ENCODE measurements at places on chromosomes 11 and 22. TPM values are rescaled to one million over a fixed set of nuclear protein-coding genes. Genes with fewer than 3 reads are reported as not detected.

DNA sequence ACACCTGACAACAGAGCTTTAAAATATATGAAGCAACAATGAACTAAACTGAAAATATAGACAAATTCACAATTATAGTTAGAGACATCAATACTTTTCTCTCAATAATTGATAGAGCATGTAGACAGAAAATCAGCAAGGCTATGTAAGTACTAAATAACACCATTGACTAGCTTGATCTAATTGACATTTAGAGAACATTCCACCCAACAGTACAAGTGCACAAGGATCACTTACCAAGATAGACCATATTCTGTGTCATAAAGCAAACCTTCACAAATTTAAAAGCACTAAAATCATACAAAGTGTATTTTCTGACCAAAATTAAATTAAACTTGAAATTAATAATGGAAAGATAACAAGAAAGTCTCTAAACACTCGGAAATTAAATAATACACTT is 562.5 kb downstream of the INSC start:
- H3K4me3 ChIP-seq, result no peak overlapping the region
- no peak for DNase-seq
- H3K4me1 ChIP-seq, result no peaks in the 10 kb centered on the region
- H3K27me3 ChIP-seq, result no peaks in the 10 kb centered on the region
- no peak overlapping the region for H3K27ac ChIP-seq

GRCh38 chr11:120304526-120304925 is 20.6 kb upstream of the TLCD5 start:
- DNase-seq, result peak; percentile 47
- H3K36me3 ChIP-seq, result no peaks in the 10 kb centered on the region
- H3K27me3 ChIP-seq, result no peaks in the 10 kb centered on the region
- H3K27ac ChIP-seq, result no peak overlapping the region
- no peak overlapping the region for H3K4me3 ChIP-seq

DNA sequence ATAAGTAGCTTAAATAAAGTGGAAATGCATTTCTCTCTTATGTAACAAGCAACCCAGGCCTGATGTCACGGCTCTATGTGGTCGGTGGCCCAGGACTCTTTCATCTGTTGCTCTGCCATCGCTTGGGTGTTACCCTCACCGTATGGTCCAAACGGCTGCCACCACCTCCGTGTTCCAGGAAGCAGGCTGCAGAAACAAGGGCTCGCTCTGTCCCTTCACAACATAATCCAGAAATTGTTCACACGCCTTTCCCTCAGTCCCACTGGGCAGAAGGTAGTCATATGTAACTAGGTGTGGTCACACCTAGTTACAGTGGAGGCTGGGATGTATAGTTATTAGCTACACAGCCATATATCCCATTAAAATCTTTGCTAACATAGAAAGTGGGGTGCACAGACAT is 421.0 kb downstream of the SOX6 start:
- DNase-seq, result no peak
- no peak overlapping the region for H3K27ac ChIP-seq
- no peaks in the 10 kb centered on the region for H3K27me3 ChIP-seq
- no peaks in the 10 kb centered on the region for H3K36me3 ChIP-seq
- no peak overlapping the region for H3K4me3 ChIP-seq
- H3K4me1 ChIP-seq, result no peaks in the 10 kb centered on the region

- H3K27me3 ChIP-seq, result no peaks in the 10 kb centered on the region
- no peak overlapping the region for H3K4me3 ChIP-seq
- H3K4me1 ChIP-seq, result no peaks in the 10 kb centered on the region
- H3K27ac ChIP-seq, result no peak overlapping the region
Observed at GRCh38 chr11:22984045-22984444, 123.8 kb upstream of the CCDC179 start.

The PANX2 gene
- 2.1 TPM for total RNA-seq

DNA sequence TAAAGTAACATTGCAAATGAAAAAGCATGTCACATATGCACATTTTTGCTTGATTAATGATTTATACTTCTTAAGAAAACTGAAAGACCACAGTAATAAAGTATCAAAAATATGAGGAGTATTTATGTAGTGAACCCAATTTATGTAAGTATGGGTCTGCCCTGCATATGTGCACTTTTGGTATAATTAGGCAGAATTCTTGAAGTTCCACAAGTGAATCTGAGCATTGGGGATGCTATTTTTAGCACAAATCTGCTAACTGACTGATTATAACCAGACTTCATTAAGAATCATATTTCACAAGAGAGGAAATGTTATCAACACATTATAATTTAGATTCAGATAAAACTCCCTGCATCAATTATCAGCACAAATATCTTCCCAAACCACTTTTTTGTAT is 407.1 kb upstream of the LRRC4C start:
- no peak overlapping the region for H3K27ac ChIP-seq
- H3K36me3 ChIP-seq, result no peaks in the 10 kb centered on the region
- H3K27me3 ChIP-seq, result no peaks in the 10 kb centered on the region
- no peaks in the 10 kb centered on the region for H3K4me1 ChIP-seq
- H3K4me3 ChIP-seq, result no peak overlapping the region
- no peak for DNase-seq

- H3K27ac ChIP-seq, result peak overlapping the region; percentile 87
- peaks cover 29% of the 10 kb centered on the region for H3K4me1 ChIP-seq
- H3K36me3 ChIP-seq, result no peaks in the 10 kb centered on the region
- no peak overlapping the region for H3K4me3 ChIP-seq
Observed at GRCh38 chr11:47523490-47524225, 29.3 kb downstream of the CELF1 start.

GRCh38 chr11:119928047-119928446 is 199.0 kb upstream of the NECTIN1 start:
- DNase-seq, result no peak
- H3K27me3 ChIP-seq, result peaks cover 6% of the 10 kb centered on the region
- H3K4me1 ChIP-seq, result no peaks in the 10 kb centered on the region
- no peaks in the 10 kb centered on the region for H3K36me3 ChIP-seq
- no peak overlapping the region for H3K4me3 ChIP-seq

DNA sequence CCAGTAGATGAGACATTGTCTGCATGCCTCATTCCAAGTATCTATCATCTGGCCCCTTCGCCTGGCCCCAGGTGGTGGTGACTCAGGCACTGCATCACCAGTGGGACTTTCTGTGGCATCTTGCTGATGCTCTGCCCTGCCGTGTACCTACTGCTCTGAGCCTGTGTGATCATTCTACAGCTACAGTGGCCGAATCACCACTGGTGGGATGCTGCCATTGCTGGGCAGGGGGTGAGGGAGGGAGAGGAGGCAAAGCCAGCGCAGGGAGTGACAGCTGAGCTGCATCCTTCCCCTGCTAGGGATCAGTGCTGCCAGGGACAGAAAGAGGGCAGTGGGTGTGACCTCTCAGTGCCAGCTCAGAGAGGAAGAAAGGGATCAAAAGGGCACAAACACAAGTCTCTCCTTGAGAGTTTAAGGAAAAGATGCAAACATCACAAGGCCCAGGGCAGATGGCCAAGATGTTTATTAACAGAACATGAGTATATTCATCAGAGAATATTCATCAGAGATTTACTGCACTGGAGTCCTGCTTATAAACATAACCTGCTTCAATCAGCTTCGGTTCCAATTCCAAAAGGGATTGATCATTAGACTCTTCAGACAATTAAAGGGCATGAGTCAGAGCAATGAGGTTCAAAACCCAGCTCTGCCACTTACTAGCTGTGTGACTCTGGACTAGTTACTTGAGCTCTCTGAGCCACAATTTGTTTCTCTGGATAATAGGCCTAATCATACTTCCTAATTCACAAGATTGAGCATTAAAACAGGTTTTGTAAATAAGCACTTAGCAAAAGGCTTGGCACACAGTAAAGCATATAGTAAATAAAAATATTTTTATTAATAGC is 109.8 kb downstream of the NAT10 start:
- no peak overlapping the region for H3K27ac ChIP-seq
- no peaks in the 10 kb centered on the region for H3K36me3 ChIP-seq
- no peaks in the 10 kb centered on the region for H3K4me1 ChIP-seq
- no peak overlapping the region for H3K4me3 ChIP-seq
- peak; percentile 29 for DNase-seq

The OR51A2 gene
- total RNA-seq, result not detected

DNA sequence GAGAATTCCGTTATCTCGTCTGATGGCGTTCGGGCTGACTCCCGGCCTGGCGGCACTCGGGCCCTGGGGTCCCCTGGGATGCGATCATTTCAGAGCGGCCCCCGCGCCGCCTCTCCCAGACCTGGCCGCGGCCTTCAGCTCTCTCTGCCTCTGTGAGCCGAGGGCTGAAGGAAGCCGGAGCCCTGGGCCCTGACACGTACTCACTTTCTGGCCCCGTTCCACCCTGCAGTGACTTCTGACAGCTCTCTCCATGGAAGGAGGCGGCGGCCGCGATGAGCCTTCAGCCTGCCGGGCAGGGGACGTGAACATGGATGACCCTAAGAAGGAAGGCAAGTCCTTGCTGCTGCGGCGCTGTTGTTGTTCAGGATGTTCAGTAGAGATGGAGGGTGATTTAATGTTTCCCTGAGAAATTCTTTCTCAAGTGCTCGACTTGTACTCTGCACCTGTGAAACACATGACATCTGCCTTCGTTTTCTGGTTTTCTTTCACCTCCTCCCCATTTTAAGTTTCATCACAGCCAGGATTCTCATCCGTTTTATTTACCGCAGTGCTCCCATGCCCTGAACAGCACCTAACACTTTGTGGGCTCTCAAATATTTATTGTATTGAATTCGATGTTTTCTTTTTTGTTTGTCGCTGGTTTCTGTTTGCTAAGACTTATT is 612 bp downstream of the GTSE1 start:
- no peak overlapping the region for H3K27ac ChIP-seq
- peak overlapping the region; percentile 38 for H3K4me3 ChIP-seq
- H3K4me1 ChIP-seq, result peaks cover 8% of the 10 kb centered on the region
- no peaks in the 10 kb centered on the region for H3K27me3 ChIP-seq
- no peaks in the 10 kb centered on the region for H3K36me3 ChIP-seq

- peaks cover 8% of the 10 kb centered on the region for H3K4me1 ChIP-seq
- DNase-seq, result no peak
- H3K36me3 ChIP-seq, result no peaks in the 10 kb centered on the region
- no peak overlapping the region for H3K27ac ChIP-seq
Observed at GRCh38 chr11:73277467-73277866, 5.3 kb downstream of the P2RY6 start.

The SMCO4 gene
- total RNA-seq, result 36.1 TPM

The TTC38 gene
- 85.8 TPM for total RNA-seq

DNA sequence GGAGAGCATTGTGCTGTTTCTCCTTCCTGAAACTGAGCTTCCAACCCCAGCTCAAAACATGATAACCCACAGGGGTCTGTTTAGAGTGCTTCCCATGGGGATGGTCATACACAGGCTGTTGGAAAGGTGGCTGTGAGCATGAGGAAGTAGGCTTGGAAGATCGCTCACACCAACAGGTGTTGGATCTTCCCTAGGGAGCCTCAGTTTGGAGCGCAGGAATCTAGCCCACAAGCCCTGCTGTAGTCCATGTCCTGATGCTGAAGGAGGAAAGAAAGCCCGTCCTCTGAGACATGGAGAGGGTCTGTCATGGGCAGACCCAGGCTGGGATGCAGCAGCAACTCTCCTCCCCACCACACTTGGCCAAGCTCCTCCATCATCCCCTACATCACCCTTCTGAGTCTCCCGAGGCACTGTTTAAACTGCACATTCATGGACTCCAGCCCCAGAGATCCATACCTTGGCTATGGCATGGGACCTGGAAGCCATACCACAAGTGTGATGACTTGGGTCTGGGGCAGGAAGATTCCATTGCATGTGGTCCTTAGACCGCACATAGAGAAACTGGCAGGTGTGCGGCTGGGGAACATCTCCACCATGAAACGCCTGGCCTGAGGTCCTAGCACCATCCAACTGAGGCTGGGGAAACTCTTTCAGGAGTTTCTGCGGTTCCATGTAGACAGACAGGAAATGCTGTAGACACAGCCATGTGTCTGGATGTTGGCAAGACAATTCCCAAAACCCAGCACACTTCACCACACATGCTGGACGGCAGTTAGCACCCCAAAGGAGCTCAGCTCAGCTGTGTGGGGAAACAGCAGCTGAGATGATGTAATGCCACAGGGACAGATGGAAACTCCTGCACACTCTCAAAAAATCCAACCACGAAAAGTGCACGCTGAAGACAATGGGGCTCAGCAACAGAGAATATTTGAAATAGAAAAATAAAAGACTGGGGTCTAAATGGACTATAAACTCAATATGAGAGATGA is 27.6 kb upstream of the TTC12 start:
- H3K4me1 ChIP-seq, result peaks cover 20% of the 10 kb centered on the region
- no peak for DNase-seq
- H3K4me3 ChIP-seq, result no peak overlapping the region

The EPS8L2 gene
- total RNA-seq, result 135 TPM

DNA sequence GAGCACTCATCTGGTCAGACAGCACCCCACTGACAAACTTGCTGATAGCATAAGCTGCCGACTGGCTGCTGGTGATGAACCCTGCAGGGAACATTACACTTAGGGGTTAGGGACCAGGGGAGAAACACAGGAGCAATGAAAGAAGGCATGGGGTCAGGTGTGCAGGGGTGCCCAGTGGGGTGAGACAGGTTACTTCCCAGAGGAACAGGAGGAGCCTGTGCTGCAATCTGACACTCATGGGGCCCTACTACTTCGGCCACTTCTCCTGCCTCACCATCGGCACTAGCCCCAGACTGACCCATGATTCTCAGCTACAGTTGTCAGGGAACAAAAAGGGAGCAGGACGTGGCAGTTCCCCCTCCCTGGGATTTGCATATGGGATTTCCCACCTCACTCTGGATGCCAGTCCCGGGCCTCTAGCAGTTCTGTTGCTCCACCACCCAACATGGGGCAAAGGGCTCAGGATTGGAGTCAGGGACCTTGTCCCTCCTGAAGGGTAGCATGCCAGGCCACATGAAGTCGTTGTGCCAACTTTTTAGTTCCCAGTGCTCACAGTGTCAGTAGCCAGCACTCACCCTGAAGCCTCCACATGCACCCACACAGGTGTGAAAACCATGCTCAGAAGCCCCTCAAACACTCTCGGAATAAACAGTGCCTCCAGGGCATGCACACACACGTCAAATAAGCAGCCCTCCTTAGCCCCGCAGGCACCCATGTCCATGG is 2.2 kb downstream of the SLC37A4 start:
- H3K27me3 ChIP-seq, result no peaks in the 10 kb centered on the region
- peaks cover 54% of the 10 kb centered on the region for H3K4me1 ChIP-seq
- H3K27ac ChIP-seq, result peak overlapping the region; percentile 91
- H3K36me3 ChIP-seq, result no peaks in the 10 kb centered on the region
- H3K4me3 ChIP-seq, result peak overlapping the region; percentile 26

The TRIM29 gene
- 11.2 TPM for total RNA-seq

- H3K4me3 ChIP-seq, result no peak overlapping the region
- H3K36me3 ChIP-seq, result no peaks in the 10 kb centered on the region
- H3K27ac ChIP-seq, result peak overlapping the region; percentile 82
- peaks cover 34% of the 10 kb centered on the region for H3K4me1 ChIP-seq
Observed at GRCh38 chr22:50119169-50119767, 29.5 kb downstream of the MOV10L1 start.

GRCh38 chr11:111736181-111736590 is 30.0 kb downstream of the PPP2R1B start:
- H3K4me3 ChIP-seq, result no peak overlapping the region
- no peaks in the 10 kb centered on the region for H3K27me3 ChIP-seq
- no peaks in the 10 kb centered on the region for H3K36me3 ChIP-seq
- DNase-seq, result no peak
- peak overlapping the region; percentile 96 for H3K27ac ChIP-seq
- H3K4me1 ChIP-seq, result peaks cover 34% of the 10 kb centered on the region
